Hippocampal formation (tissue), 2 donors: ENCODE measurements at places on chromosomes 5 and 9.

- DNase-seq = no peak
These were observed 207.0 kb downstream of the MEF2C start for GRCh38 chr5:88675708-88676636.

DNA sequence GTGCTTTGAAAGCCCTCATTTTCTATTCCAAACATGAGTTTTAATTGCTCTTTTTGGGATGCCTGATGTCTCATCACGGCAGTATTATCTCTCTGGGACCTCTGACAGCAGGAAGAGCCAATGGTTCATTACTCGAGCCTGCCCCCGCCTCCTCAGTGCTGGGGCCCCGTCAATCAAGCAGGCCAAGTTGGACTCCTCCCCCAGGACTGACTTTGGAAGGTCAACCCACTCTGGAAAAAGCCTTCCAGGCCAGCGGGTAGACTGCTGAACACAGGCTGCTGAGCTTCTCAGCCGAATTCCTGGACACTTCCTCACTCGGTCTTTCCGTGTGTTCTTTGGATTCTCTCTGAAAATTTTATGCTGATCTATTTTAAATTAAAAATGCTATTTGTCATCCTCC is 9.5 kb upstream of the BARHL1 start:
- no peak for DNase-seq

DNA sequence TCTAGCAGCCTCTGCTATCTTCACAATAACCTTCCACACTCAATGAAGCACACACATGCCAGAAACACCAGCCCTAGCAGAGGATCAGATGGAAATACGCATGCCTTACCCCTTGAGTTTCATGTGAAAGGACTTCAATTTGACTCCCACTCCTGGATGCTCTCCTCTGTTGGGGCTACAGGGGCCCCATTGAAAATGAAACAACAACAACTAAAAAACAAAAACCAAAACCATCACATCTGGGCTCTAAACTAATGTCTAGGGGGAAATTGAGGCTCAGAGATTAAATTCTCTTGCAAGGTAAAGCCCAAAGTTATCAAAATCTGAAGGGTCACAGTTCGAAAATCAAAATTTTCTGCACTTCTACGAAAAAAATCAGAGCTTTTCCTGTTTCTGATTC is 7.9 kb upstream of the RFESD start:
- DNase-seq = no peak

- no peak for DNase-seq
These were observed 473.9 kb upstream of the CYLC2 start for GRCh38 chr9:102521097-102521755.

- no peak for DNase-seq
These were observed 24.7 kb downstream of the ELL2 start for GRCh38 chr5:95936812-95937397.

DNA sequence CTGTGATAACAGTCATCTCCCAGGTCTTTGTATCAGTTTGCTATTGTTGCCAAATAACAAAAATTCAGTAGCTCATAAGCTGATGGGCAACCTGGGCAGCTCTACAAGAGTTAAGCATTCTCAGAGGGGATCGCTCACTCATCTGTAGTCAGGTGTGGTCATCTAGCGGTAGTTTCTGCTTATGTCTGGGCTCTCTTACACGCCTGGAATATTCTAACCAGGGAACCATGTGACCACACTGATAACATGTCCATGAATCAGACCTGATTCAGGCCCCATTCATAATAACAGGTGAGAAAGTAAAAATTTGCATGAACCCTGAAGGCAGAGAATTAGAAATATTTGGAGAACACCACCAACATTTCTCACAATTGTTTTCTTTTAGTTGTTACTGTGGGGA is 576.1 kb downstream of the SLCO4C1 start:
- DNase-seq = no peak

DNA sequence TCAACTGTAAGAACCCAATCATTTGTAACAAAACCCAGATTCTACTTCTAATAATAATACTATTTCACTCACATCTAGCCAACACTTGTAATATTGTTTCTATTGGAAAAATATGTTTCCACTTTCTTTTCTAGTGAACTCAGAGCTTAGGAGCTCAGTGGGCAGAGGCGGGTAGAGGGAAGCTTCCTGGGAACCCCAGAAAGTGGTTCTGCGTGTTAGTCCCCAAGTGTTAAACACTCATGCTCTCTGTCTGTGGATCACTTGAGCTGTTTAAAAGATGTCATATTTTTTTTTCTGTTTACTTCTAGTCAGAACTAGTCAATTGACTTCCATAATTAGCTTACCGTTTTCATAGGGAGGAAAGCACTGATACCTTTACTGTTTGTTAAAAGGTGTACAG is 20.6 kb downstream of the SNX18 start:
- no peak for DNase-seq

DNA sequence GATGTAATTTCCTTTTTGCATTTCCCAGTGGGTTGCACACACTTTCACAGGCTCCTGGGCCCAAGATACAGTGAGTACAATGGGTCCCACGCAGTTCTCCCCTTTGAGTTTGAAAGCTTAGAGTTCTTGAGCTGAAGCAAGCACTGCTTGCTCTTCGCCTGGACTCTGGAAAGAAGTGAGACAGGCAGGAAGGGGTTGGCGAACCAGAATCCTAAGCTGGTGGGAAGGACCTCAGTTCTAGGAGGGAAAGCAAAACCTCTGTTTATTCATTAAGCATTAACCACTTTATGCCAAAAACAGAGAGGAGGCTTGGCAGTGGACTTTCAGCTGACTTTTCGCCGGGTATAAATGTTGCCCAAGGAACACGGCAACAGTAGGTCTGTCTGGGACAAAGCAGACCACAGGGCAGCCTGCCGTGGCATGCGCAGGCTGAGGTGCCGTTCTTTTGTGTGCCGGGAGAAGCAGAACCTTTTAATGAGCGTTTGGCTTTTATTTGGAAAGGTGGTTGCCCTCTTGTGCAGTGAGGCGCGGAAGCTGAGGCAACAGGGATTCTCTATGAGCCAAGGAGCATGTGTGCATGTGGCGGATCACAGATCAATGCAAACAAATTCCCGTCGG is 239.9 kb upstream of the PANK3 start:
- no peak for DNase-seq

DNA sequence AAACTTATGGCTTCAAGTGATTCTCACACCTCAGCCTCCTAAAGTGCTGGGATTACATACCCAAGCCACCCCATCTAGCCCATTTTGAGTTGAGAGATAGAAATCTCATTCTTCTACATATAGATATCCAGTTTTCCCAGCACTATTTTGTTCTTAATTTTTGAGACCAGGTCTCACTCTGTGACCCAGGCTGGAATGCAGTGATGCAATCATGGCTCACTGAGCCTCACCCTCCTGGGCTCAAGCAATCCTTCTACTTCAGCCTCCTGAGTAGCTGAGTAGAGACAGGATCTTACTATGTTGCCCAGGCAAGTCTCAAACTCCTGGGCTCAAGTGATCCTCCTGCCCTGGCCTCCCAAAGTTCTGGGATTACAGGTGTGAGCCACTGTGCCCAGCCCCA is 60.9 kb upstream of the CTNNA1 start:
- DNase-seq = no peak

DNA sequence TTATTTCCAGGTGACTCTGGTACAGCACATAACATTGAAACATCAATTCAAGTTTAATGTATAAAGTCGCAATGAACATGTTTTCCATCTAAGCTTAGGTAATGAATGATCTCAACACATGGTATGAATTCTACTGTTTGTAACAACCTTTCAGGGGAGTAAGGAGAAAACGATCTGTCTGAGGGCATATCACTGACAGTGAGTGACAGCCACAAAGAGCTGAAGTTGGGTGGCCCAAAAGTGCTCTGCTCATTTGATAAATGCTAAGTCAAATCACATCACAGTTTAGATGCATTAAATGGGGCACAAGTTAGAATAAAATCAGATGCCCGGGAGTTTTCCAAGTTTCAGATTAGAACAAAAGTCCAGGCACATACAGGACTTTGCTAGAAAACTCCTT is 1.2 kb downstream of the FANCC start:
- no peak for DNase-seq

DNA sequence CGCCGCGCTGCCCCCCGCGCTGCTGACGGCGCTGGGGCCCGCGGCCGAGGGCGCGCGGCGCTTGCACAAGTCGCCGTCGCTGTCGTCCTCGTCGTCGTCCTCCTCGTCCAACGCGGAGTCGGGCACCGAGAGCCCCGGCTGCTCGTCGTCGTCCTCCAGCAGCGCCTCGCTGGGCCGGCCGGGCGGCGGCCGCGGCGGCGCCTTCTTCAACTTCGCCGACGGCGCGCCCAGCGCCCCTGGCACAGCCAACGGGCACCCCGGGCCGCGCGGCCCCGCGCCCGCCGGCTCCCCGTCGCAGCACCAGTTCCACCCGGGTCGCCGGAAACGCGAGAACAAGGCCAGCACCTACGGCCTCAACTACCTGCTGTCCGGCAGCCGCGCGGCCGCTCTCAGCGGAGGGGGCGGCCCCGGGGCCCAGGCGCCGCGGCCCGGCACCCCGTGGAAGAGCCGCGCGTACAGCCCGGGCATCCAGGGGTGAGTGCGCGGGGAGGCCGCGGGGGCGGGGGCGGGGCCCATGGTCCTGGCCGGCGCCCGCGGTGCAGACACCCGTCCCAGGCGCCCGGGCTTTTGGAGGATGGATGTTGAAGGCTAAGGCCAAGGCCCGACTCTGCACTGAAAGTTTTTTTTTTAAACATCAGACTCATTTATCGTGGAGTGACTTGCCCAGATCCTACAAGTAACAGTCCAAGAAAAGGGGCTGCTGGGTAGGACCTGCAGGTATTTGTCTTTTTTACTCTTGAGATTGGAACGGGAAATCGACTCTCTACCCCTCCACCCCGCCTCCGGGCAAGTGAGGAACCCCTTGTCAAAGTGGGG is 1.2 kb downstream of the TENT4A start:
- DNase-seq = no peak

DNA sequence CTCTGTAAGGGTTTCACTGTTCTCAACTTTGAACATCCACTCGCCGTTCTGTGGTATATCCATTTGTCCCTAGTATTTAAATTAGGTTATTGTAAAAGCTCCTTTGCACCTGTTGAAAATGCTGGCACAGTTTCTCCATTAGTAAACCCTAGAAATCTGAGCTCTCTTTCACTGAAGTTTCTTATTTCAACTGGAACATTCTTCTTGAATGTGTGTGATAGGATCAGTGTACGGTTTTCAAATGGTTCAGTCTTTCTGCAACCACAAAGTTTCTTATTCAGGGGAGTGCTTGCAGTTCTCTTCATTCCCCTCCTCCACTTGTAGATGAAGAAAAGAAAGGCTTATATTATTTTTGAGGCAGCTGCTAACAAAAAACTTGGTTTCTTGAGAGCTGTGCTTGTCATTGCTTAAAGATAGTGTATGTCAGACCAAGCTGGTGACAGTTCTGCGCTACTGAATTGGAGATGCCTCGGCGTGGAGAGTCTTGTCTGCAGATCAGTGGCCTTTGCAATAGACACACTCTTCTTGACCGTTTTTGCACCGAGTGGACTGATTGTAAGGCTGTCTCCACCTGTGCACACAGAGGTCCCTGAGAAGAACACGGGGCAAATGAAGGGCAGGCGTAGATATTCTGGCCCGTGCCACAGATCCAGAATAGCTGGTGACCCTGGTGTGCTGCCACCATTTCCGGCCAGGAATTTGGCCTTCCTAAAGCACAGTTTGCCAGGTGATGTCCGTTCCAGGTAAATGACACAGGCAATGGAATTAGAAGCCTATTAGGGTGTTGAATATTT is 102.2 kb downstream of the TRIO start:
- DNase-seq = no peak

DNA sequence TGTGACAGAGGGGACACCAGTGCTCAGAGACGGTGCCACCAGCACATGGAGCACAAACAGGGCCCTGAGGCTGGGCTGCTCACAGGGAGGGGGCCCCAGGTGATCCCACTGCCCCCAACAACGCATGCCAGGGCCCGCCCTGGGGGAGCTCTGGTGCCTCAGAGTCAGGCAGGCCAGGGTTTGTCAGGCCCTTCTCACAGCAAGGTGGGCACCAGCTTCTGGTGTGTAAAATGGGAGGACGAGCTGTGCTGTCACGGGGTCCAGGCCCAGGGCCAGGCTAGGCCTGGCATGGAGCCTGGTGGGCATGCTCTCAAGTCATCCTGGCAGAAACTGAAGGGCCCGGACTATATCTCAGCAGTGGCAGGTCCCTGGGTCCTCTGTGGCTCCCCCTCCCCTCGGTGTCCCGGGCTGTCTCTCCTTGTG is 34.5 kb downstream of the PRRT1B start:
- no peak for DNase-seq

DNA sequence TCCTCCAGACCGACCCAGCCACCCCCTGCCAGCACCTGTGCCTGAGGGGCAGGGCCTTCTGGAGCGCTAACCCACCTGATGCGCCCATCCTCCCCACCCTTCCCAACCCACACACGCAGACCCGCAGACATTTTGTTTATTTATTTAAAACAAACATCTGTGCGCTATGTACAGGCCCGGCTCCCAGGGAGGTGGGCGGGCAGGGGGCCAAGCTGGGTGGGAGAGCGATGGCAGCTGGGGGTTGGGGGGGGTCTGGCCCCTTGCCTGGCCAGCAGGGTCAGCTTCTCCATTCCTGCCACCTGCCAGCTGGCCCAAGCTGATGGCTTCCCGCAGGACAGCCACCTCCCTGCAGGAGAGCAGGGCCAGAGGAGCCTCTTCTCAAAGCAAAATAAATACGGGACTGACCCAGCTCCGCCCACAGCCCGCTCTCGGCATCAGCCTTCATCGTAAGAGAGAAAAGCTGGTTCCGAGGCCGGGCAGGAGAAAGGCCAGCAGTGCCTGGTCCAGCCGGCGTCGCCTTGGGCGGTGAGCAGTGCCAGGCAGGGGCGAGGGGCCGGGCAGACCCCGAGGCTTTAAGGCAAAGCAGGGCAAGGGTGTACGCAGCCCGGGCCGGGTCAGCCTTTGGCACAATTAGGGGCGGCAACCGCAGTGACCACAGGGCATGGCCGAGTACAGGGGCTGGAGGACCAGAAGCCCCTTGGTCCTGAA is 10.9 kb upstream of the CLIC3 start:
- DNase-seq = no peak

DNA sequence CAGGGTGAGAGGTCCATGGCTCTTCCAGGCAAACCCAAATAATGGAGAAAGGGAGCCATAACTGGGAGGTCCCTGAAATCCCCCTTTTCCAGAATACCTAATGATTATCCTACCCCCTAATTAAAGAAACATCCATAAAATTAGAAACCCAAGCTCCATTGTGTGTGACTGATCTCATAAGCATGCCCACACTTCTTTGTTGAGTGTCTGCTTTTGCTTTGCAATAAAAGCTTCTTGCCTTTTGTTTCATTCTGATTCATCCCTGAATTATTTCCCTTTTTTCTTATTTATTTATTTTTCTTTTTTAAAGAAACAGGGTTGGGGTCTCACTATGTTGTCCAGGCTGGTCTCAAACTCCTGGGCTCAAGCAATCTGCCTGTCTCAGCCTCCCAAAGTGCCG is 33.1 kb downstream of the BTF3 start:
- no peak for DNase-seq

DNA sequence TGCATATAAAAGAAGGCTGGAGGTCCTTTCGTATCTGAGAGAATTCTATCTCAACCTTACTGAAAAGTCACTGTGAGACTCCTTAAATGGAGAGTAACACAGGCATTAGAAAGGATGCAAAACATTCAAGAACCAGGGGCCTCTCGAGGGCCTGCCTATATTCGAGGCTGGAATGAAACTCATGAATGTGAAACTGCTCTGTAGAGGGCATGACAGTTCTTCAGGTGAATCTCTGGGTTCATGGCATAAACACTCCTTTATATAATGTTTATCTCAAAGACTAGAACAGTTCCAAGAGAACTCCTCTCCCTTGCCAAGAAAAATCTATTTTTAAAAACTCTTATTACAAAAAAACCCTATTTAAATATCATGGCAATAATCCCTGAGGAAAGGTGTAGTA is 113.9 kb downstream of the SEC61B start:
- no peak for DNase-seq

GRCh38 chr9:97510797-97511654 is 9.6 kb downstream of the TMOD1 start:
- DNase-seq = no peak

GRCh38 chr9:114811966-114812636 is 6.3 kb upstream of the TNFSF15 start:
- DNase-seq = no peak
